A549 treated with CpdA at 1 μM for 4 hours (cell line): ENCODE measurements at places on chromosomes 1 and 21. TPM values are rescaled to one million over a fixed set of nuclear protein-coding genes. Genes with fewer than 3 reads are reported as not detected.

The SYNC gene
- 7.7 to 16.2 TPM (median 10.3 TPM) in 5 replicates for total RNA-seq

The FCRL5 gene
- not detected in 5 replicates for total RNA-seq

The HAO2 gene
- total RNA-seq, result not detected in 5 replicates

The SGIP1 gene
- total RNA-seq, result not detected in 5 replicates

The PARS2 gene
- 3.8 to 5.9 TPM (median 4.9 TPM) in 5 replicates for total RNA-seq

The TBX19 gene
- total RNA-seq, result 0.49 to 0.96 TPM (median 0.87 TPM) in 5 replicates

The NMNAT1 gene
- total RNA-seq, result 2.3 to 2.8 TPM (median 2.6 TPM) in 5 replicates
